ENCODE measurements at places on chromosomes 7 and 10.

DNA sequence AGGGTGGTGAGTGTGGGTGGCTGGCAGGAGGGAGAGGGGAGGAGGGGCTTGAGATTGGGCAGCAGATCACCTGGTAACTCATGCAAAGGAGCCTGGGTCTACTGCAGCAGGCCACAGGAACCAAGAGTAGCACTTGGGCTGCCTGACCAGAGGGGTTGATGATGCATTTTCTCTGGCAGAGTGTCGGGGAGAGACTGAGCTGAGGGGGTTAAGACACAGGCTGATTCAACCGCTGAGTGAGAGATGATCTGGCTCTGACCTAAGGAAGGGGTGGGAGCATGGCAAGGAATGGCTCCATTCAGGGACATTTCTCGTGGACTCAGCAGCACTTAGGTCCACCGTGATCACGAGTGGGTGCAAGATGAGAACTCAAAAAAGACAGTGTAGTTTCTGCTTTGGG is 115.5 kb upstream of the STK17A start:
- DNase-seq: no peak

GRCh38 chr10:67140641-67141040 is 214.8 kb downstream of the LRRTM3 start:
- no peak for DNase-seq

DNA sequence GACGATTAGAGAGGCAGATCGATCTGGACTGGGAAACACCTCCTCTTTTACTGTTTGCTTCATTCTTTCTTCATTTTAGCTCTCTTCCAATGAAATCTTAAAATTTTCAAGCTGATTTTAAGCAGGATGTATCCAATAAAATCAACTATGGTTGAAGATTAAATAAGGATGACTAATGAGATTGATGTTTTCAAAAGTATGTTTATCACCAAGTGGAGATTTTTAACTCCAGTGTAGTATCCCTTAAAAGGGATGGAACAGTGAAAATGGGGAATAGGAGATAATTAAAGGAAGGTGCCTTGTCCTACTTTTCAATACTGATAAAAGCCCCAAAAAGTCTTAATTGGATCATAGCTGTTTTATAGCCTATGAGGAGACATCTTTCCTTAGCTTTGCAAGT is 11.6 kb upstream of the LIPF start:
- no peak for DNase-seq

- DNase-seq: no peak
Observed at GRCh38 chr7:37467002-37467401, 18.3 kb upstream of the ELMO1 start.

- DNase-seq: no peak
Observed at GRCh38 chr7:28708033-28708951, 249.8 kb downstream of the TRIL start.
